Esophagus squamous epithelium (tissue), 5 donors: ENCODE measurements at places on chromosomes 2 and 18. TPM values are rescaled to one million over a fixed set of nuclear protein-coding genes. Genes with fewer than 3 reads are reported as not detected.

DNA sequence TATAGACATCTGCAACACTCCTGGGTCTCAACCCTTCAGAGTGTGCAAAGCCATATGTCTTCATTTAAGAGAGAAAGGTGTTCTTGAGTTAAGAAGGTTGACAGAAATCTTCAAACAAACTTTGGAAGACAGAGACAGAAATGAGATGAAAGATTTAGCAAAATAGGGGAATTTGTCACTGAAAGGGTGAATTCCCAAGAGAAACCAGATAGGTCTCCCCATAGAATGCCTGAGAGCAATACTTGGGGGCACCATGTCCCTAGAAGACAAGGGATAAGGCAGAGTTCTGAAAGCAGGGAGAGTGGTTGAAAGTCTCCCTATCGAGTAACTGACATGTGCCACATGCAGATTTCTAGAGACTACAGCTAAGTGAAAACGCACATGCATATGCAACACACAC is 50.0 kb downstream of the AP1S3 start:
- DNase-seq = no peak

DNA sequence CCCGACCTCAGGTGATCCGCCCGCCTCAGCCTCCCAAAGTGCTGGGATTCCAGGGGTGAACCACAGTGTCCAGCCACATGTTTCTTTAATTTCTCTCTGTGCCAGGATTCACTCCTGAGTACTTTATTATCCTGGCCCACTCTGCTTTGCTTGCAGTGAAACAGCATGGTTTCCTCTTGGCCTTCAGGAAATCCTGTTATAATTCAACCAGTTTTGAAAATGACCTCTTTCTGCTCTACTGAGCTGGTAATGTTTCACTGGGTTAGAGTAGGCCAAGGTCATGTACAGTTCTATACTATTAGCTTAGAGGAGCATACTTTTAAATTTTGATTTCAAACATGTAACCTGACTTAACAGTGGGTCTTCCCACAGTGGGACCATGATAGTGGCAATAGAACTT is 90.6 kb upstream of the PELI1 start:
- no peak for DNase-seq

DNA sequence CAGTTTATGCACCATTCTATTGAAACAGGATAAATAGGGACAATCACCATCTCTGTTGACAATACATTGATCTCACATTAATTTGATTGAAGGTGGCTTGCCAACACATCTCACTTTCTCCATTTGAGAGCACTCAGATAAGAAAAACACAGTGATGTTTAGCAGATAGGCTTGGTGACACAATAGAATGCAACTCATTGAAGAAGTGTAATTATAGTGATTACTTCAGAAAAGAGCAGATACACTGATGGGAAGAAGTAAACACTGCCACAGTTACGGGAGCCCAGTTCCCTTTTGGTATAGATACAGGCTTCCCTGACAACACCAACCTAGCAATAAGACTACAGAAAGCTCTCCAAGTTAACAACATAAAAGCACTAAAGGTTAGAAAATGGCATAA is 89.1 kb downstream of the FIGN start:
- no peak for DNase-seq

DNA sequence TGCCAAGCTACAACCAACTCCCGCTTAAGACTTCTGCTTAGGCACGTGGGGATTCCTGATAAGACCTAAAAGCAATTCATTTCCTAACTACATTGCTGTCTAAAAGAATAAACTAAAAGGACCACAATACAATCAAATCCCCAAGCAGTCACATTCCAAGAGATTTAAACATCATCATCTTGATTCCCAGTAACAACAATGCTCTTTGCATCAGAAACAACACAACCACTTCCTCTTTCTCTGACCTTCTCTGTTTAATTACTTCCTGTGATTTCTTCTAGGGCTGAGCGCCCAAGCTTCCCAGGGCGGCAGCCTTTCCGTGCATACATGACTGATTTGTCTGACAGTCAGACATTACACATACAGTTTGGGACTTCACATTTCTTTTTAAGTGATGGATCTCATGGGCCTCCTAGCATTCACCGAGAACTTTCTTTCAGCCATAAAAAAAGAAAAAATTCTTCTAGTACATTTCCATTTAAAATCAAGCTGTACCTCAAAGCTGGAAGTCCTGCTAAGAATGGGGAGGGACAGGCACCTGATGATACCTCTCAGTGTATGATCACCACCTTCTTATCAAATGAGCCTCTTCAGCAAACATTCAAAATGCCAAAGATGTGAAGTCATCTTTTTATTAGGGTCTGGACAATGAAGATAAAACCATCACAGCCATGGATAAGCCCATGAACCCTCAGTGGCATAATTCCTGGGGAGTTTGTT is 11.5 kb downstream of the SPRED2 start:
- no peak for DNase-seq

DNA sequence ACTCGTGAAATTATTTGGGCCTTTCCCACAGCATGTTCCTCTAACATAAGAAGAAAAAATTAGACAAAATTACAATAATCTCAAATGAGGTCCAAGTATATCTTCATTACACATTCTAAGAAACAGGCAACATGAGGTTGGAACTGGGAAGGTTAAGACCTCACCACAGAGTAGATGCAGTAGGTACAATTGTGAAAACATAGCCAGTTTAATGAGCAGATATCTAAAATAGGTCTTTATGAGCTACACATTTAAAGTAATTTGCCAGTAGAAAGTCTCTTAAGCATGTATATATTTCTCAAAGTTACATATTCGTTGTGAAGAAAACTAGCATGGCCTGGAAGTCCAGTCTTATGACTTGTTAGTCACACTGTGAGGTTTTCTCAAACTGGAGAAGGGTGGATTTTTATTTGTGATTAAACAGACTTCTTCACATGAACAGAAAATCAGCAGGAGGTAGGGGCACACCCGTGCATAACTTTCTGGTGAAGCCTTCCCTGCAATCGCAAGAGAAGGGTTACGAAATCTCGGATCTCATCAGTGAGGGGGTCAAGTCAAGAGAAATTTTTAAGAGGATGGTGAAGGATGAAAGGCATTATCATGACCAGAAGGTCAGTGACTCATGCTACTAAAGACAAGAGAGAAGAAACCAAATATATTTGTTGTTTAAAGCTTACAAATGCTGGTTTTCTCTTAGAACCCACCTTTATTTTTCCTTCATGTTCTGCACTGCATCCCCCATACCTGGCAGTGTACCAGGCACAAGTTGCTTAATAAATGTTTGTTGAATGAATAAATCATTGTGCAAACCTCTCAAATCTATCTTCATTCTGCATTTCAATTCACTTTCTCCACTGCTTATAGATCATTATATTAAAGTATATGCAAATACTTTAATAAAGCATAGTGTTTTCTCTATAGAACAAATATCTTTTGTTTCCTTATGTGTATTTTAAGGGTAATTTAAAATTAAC is 5.1 kb upstream of the RAB27B start:
- DNase-seq = no peak

- no peak for DNase-seq
Observed at GRCh38 chr2:206962966-206963365, 23.6 kb downstream of the CPO start.

DNA sequence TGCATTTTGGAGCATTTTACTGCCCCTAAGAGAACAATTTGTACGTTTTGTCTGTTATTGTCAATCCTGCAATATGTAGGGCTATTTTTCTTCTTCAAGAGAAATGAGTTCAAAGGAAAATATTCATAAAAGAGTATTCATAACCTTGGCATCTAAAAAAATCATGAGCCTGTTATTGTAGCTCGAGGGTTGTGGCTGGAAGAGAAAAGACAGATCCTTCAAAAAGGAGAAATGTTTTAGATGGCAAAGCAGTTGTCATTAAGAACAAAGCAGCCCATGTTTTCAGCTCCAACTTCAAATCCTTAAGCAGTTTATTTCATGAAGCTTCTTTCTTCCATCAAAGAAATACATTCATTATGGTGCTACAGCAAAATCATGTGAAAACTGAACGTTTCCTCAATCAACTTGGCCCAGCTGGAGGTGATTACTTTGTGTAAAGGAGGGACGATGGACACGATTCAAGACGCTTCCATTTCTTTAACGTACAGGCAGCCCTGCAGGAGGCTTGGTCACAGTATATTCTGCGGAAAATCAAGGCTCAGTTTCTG is 31.4 kb downstream of the QPCT start:
- no peak for DNase-seq

- DNase-seq = no peak
Observed at GRCh38 chr2:18423636-18424035, 136.8 kb downstream of the RDH14 start.

- no peak for DNase-seq
Observed at GRCh38 chr2:28640260-28640907, 111.2 kb upstream of the PPP1CB start.

DNA sequence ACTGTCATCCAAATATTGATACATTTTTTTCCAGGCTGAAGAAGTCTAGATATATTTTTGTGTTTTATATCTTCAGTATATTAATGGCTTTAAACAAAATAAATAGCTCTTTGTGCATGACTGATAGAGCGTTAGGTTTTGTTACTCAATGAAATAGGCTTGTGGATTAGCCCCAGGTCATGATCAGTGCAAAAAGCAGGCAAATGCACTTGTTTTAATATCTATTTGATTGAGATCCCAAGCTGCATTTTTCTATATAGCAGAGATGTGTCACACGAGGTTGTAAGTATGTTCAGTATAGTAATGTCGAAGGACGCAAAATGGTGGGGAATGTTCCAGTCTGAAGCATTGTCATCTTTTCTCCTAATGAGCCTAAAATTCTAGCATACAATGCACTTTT is 198.5 kb downstream of the ZNF407 start:
- no peak for DNase-seq

DNA sequence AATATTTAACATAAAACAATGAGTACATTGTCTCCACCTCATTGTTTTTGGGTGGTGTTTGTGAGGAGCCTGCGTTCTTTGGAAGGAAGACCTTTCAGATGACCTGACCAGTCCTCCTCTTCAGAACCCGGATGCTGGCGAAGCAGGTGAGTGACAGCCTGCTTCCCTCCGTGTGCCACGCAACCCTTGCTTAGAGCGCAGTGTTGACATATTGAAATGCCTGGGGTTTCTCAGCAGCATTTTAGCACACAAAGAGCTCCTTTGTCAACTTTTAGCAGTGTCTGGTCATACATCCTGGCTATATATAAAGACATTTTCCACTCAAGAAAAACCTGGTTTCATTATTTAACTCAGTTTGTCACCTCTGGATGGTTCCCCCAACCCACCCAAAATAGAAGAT is 335.7 kb upstream of the POU3F3 start:
- DNase-seq = no peak

DNA sequence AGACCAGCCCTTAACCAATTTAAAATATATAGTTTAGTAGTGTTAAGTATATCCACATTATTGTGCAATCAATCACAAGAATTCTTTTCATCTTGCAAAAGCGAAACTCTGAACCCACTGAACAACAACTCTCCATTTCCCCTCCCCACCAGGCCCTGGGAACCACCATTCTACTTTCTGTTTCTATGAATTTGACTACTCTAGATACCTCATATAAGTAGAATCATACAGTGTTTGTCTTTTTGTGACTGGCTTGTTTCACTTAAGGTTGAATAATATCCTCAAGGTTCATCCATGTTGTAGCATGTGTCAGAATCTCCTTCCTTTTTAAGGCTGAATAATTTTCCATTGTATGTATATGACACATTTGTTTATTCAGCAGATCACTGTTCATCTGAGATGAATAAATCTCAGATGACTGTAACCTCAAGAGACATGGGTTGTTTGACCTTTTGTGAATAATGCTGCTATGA is 8.1 kb upstream of the SOS1 start:
- no peak for DNase-seq

DNA sequence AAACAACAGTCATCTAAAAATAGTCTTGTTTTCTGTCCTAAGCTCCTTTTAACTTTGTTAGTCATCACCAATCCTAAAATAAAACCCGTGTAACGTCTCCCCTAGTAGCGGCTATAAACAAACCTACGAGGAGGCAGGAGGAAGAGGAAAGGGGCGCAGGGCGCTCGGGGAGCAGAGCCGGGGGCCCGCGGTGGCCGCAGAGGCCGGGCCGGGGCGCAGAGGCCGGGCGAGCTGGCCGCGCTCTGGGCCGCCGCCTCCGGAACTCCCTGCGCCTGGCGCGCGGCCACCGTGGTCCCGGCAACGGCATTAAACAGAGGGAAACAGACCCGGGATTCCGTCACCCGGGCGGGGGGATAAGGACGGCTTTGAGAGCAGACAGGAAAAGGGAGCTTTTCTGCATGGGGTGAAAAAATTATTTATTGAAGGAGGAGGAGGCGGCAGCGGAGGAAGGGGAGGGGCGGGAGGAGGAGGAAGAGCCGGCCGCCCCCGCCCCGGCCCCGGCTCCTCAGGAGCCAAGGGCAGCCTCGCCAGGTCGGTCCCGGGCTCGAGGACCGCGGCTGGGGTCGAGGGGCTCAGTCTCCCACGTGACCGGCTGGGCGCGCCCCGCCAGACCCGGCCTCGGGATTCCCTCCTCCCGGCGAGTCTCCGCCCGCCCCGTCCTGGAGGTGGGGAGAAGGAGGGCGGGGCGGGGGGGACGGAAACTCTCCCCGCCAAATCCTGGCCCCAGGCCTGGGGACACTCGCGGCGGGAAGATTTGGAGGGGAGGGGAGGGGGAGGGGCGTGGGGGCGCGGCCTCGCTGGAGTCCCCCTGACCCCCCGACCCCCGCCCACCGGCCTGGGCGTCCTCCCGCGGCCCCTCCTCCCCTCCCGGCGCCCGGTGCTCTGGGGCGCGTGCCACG is 1.8 kb upstream of the NFATC1 start:
- DNase-seq = no peak

- DNase-seq = no peak
Observed at GRCh38 chr2:51000849-51001617, 30.9 kb downstream of the NRXN1 start.

DNA sequence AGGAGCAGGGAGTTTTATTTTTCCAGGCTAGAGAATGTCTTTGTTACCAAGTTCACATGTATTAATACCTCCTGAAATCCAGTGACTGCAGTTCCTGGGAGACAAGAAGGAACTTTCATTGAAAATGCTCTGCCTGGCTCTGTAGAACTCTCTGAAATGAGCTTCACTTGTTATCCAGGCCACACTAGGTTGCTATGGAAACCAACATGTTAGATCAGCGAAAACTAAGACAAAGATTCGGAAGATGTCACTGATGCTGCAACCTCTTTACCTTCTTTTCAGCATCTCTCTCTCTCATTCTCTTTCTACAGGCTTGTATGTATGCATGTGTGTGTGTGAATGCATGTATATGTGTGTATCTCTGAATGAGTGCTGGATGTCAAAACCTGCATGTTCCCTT is 218.5 kb downstream of the TRIB2 start:
- DNase-seq = no peak

The TMEM37 gene
- total RNA-seq = 2.6 TPM

The UGT1A7 gene
- total RNA-seq = 145 TPM

The ACMSD gene
- not detected for total RNA-seq

The SDC1 gene
- 757 TPM for total RNA-seq

The NTSR2 gene
- total RNA-seq = not detected

The HJURP gene
- 6.3 TPM for total RNA-seq
